Fibroblast of skin of right quadriceps (primary cell): ENCODE measurements at places on chromosomes 4 and X.

DNA sequence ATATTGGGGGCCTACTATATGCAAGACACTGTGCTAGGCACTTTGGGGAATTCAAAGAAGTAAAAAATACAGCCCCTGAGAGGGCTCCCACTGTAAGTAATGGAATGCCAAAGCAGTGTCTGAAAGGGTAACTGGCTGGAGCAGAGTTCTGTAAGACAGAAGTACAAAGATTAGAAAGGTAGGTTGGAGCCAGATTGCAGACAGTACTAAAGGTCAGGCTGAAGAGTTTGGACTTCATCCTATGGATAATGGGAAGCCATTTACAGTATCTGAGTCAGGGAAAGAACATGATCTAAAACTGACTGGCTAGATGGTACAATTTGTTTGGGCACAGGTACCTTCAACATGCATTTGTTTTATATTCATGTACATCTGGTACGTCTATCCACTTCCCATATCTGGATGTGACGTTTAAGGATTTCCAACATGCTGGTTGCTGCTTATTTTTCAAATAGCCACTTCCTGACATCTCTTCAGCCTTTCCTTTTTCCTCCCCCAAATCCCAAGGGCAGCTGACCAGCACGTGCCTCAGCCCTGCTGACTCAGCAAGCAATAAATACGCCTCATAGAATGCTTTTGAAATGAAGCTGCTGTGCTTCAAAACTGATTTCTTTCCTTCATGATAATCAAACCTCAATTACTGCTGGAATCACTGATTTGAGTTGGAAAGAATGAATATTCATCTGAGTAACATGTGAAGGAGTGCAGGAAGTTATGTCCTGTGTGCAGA lies 9.5 kb downstream of the ENOX2 start:
- DNase-seq, result peak; percentile 17

DNA sequence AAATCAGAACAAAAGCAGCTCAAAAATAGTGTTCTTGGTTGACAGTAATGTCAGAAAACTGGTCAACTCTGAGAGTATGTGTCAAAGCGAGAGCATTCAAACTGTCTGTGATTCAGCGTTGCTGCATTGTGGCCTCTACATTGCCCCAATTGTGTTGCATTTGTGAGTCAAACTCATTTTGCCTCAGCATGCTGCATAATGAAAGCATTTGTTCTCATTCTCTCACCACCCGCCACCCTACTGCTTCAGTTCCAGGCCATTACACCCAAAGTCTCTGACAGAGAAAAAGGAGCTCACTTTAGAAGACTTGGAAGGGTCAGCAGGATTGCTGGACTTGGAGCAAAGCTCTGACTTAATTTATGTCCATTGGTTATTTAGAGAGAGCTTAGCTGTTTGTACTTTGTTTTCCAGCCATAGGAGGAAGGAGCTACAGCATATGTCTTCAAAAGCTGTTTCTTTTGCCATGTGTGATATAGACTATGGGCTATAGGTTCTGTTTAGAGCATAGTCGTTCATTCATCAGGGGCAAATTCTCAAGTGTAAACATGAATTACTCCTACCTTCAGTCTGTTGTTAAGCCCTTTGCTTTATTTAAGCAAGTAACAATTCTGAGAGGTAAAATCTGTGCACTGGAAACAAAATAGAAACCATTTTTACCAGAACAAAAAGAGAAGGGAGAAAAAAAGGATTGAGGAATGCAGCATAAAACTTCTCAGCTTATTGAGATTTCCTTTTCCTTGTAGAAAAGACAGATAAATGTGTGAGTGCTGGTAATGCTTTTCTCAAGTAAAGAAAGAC lies 153.4 kb upstream of the ANK2 start:
- DNase-seq, result peak; percentile 23

DNA sequence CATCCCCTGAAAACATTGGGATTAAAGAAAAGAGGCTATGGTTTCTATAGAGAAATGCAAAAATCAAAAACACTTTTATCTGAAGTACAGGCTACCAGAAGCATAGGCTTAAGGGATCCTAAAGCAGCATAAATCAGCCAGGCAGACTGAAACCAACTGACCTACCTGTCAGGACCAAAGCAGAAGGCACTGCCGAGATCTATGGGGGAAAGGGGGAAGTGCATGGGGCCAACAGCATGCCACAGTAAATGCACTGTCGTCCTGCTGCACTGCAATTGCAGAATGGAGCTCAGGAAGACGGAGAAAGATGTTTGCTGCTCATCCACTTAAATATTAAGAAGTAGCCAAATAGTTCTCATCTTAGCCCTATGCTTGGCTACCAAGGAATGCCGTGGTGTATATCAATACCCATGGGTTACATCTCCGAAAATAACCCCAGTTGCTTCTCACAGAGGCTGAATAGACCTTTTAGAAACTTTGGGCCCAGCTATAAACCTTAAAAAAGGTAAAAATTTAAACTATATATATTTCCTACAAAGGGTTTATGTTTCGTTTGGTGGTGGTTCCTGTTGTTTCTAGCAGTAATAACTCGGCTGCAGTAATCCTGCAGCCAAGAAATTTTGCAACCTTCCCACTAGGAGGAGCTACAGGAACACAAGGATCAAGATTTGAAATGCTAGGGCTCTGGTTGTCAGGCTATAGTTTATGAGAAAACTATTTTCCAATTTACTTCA lies 312.2 kb upstream of the DIAPH2 start:
- peak; percentile 40 for DNase-seq

DNA sequence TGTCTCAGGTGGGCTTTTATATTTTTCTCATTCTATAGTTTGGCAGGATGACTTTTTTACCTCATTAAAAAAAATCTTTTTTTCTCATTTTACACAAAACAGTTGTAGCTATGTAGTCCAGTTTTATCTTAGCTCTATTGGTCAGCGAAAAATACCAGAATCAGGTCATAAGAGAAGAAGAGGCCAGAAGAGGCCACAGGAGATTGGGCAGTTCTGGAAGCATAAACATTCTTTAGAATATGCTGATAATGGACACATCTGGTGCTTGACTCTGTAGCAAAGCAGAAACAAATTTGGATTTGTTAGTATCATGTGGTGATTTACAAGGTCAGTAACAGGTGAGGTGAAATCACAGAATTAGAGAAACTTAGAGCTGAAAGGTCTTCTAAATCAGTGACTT lies 66.6 kb upstream of the ARHGAP24 start:
- no peak for DNase-seq

DNA sequence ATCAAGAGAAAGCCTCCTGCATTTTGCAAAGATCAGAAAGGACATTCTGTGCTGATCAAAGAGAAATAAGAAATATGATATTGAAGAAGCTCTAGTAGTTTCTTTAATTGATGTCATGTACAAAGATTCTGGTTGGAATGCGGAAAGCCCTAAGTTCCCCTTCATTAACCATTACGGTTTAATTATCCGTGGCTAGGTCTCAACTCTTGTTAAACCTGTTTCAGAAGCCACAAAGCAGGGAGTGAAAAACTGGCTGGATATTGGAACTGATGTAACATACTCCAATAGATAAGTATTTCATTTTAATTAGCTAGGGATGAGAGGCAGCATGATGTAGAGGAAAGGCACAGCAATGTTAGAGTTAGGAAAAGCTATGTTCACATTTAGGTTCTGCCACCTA lies 55.7 kb downstream of the SPANXN3 start:
- no peak for DNase-seq

DNA sequence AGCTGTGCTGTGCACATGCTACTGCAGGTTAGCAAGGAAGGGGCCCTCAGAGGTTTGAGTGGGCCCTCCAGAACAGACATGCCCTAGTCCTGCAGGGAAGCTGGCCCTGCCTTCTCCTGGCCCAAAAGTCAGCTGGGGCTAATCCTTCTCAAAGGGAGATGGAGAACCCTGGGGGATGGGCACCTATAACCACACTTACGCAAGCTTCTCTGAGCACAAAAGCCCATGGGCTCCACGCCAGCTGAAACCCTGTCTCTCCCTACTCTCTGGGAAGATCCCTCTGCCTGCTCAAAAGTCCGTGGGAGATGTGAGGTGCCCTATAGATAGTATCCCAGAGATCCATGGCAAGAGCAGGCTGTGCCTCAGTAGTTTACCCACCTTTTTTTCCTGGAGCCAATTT lies 58.9 kb upstream of the DKK2 start:
- DNase-seq, result peak; percentile 17

DNA sequence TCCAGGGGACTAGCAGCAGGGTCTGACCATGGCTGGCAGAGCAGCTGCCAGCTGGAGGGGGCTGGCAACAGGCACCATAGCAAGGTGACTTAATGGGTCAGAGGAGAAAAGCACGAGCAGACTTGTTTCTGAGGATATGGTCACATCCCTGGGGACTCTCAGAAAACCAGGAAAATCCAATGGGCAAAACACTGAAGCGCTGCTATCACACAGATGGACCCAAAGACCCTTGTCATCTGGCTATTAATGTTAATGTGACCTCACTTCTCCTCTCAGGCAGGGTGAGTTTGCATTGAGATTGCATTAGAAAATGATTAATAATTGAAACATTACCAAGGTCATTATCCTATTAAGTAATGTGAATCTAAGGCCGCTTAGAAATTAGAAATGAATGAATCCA lies 293.7 kb upstream of the GALNT7 start:
- DNase-seq, result no peak
